Stimulated activated CD4-positive, alpha-beta T cell treated with anti-CD3 and anti-CD28 coated beads, TNF-alpha, amount 100 ng/mL, for 4 hours (primary cell): ENCODE measurements at places on chromosomes 3 and 15.
A peak's percentile ranks its signal among the peaks of the same experiment; 100 is the strongest.

- no peak for DNase-seq
Observed at GRCh38 chr3:122091602-122092295, 36.6 kb downstream of the CD86 start.

GRCh38 chr15:35362195-35362829 is 183.7 kb downstream of the DPH6 start:
- DNase-seq = no peak

GRCh38 chr15:43886558-43886957 is 59.8 kb downstream of the WDR76 start:
- no peak for DNase-seq

DNA sequence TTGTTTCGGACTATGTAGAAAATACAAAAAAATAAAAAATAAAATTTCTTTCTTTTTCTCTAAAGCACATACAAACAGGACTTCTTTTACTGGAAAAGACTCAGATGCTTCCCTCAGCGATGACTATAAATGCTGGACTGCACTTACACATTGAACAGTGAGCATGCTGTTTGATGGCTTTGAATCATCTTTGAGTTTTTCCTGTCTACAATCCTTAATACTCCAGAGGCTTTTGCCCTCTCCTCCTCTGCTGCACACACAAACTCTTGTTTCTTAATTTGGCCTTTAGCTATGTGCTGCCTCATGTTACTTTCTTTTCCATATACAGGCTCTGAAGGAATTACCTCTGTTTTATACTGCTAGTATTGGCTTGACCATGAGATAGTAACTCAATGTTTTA is 575.1 kb downstream of the EPHA3 start:
- DNase-seq = no peak

DNA sequence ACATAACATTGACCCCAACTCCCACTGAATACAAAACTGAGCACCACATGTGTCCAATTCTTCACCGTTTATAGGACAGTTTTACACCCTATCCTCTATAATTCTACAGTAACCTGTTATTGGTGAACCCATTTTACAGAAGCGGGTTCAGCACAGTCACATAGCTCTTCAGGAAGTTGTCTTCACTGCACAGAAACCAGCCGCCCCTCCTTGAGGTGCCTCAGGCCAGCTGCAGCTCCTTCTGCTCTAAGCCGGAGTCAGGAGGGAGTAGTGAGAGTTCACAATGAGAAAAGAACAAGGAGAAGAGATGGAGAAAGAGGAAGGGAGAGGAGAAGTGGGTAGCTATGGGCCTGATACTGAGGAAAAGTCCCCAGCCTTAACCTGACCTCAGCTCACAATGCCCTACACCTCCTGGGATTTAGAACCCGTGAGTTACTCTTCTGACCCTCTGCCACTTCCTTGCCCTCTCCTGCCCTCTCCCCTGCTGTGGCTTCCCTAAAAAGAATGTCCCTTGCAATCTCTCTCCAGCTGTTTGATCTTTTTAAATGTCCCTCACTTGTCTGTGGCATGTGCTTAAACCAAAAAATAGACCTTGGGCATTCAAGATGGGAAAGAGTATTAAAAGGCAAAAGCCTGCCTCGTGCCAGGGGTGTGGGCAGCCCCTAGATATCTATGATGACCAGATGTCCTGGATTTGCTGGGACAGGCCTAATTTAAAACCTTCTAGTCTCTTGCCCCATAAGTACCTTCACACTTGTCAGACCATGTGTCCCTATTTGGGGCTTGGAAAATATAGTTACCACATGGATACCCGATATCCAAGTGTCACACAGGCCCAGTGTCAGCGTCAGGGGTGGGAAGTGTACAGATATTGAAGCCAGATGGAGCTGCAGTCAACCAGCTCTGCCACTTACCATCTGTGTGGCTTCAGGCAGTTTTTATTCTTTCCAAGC is 71.3 kb upstream of the HES1 start:
- no peak for DNase-seq

- no peak for DNase-seq
Observed at GRCh38 chr3:126347543-126348161, 9.6 kb downstream of the KLF15 start.

GRCh38 chr15:22813844-22814243 is 24.6 kb upstream of the NIPA2 start:
- no peak for DNase-seq

GRCh38 chr3:112413074-112413473 is 80.1 kb downstream of the CD200 start:
- no peak for DNase-seq

GRCh38 chr3:112056451-112056929 is 22.0 kb downstream of the TMPRSS7 start:
- DNase-seq = no peak

GRCh38 chr15:99438691-99439523 is 126.9 kb upstream of the MEF2A start:
- no peak for DNase-seq

GRCh38 chr15:86877171-86877631 is 797.5 kb downstream of the AGBL1 start:
- no peak for DNase-seq

DNA sequence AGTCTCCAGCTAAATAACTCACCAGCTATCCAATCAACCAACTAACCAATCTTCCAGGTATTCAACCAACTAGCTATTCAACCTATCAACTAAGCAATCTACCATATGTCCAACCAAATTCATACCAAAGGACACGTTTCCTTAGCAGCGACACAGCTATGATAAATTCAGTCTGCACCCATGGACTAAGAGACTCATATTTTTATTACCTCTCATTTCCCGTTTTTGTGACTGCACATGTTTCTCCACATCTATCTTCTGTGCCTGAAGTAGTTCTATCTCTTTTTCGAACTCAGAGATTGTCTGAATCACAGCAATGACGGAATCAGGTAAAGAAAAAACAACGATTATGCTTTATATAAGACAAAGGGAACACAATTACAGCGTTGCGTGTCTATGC is 34.0 kb upstream of the GNB5 start:
- DNase-seq = no peak

- no peak for DNase-seq
Observed at GRCh38 chr3:81851176-81851575, 89.7 kb upstream of the GBE1 start.

DNA sequence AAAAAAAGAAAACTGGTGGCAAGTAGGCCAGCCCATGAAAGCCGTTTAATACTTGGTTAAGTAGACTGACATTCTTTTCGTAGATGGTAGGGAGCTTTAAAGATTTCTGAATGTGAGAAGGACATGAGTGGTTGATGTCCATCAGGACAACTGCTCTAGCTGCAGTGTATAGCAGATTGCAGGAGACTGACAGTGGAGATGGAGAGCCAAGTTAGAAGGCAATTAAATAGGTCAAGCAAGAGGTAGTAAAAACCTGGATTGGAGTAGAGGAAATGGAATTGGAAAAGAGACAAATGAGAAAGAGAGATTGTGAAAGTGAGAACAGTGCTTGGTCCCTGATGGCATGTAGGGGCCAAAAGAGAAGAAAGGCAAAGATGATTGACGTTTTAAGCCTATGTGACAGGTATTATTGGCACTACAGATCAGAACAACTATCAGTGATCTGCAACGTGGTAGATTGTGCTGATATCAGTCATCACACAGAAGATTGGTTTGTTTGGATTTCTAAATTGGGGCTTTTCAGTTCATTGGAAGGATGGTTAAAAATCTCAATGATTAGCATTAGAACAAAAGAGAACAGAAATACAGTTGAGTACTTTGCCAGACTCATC is 74.0 kb downstream of the CNTN4 start:
- no peak for DNase-seq

- DNase-seq = peak; percentile 50
Observed at GRCh38 chr3:88113311-88114162, 36.2 kb upstream of the C3orf38 start.

GRCh38 chr3:87792534-87793336 is 266.1 kb downstream of the CGGBP1 start:
- no peak for DNase-seq

GRCh38 chr3:13491206-13491974 is 11.3 kb downstream of the HDAC11 start:
- DNase-seq = no peak

- no peak for DNase-seq
Observed at GRCh38 chr3:177836671-177837070, 639.4 kb upstream of the TBL1XR1 start.

GRCh38 chr3:43583481-43583880 is 38.3 kb downstream of the ANO10 start:
- no peak for DNase-seq

DNA sequence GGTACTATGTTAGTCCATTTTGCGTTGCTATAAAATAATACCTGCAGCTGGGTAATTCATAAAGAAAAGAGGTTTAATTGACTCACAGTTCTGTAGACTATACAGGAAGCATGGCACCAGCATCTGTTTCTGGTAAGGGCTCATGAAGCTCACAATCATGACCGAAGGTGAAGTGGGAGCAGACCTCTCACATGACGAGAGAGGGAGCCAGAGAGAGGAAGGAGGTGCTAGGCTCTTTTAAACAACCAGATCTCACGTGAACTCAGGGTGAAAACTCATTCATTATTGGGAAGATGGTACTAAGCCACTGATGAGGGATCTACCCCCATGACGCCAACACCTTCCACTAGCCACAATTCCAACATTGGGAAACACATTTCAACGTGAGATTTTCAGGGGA is 301.7 kb upstream of the MDFIC2 start:
- no peak for DNase-seq

- DNase-seq = no peak
Observed at GRCh38 chr3:104412608-104413580, 953.8 kb upstream of the ALCAM start.

DNA sequence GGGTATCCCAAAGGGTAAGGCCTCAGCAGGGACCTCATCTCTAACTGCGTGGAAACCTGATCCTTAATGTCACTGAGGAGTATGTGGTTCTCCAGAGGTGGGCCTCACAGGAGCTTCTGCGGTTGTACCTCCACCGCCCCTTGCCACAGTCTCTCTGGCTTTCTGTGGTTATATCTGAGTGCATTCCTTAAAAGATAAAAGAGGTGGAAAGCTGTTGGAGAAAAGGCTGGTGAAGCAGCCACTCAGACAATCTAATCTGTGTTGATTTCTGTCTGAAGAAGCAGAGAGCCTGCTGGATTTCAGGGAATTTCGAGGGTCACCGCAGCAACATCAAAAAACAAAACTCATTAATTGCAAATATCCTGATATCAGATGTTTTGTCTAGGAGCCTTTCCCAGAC is 51.4 kb downstream of the SEMA6D start:
- DNase-seq = no peak

DNA sequence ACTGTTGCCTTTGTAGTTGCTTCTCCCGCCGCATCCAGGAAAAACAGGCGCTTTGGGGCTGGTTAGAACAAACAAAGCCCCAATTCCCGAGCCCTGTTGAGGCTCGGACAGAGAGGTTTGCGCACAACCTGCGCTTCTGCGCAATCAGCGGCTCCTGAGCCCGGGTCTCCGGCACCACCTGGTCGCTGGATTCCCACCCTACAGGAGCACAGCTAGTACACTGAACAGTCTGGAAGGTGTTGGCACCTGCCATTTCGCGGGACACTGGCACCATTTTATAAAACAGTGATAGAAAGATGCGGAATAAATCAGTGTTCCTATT is 13.8 kb downstream of the ZIC4 start:
- DNase-seq = no peak

GRCh38 chr3:71372241-71372768 is 211.2 kb downstream of the FOXP1 start:
- no peak for DNase-seq
